ENCODE measurements at places on chromosomes 2 and 18.

GRCh38 chr2:111186933-111187332 is 66.2 kb downstream of the BCL2L11 start:
- DNase-seq, result no peak

GRCh38 chr2:220002251-220002650 is 374.8 kb downstream of the SLC4A3 start:
- no peak for DNase-seq

- no peak for DNase-seq
Observed at GRCh38 chr2:203972066-203972465, 35.5 kb downstream of the ICOS start.

- DNase-seq, result no peak
Observed at GRCh38 chr18:36762074-36762473, 66.7 kb downstream of the TPGS2 start.

DNA sequence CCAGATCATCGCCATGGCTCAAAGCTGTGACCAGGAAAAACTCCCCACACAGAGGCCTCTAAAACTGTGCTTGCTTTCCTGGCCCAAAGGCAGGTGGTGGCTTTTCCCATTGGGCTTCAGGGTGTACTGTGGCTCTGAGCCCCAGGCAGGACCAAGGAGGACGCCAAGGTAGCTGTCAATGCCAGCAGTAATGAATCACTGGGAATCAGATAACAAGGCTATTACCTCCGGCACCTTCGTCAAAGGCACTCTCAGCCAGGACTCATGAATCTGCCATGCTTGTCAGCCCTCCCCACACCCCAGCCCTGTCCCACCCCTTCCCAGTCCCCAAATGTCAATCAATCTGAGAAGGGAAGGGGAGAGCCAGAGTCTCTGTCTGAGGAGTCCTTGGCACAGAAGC is 27.9 kb upstream of the EN1 start:
- DNase-seq, result no peak

- DNase-seq, result no peak
Observed at GRCh38 chr18:8478968-8479370, 130.3 kb upstream of the RAB12 start.

DNA sequence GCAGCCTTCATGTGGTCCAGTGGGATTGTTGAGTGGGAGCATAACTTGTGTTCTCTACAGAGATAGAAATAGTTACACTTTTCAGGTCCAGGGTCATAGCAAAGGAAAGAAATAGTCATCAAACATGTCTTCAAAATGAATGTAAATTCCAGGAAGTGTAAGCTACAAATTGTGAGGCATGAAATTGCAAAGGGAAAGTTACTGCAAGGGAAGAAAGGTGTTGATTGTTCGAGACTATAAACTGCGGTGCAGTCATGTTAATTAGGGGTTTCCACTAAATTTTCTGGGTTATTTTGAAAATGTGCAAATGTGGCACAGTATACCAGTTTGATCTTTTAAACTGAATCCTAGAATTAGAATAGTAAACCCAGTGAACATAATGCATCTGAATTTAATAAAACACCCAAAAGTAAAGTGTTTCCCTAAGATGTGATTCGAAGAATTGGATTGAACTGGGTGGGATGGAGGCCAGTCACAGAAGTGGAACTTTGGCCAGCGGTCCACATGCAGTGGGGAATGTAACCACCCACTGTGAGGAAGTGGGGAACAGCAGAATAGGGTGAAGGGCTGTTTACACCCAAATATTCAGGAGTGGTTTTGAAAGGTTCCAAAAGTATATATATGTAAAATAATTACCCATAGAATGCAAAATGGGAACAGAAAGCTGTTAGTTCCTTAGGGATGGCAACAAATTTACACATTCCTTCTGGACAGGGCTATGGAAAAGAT is 126.5 kb upstream of the CCDC68 start:
- no peak for DNase-seq

DNA sequence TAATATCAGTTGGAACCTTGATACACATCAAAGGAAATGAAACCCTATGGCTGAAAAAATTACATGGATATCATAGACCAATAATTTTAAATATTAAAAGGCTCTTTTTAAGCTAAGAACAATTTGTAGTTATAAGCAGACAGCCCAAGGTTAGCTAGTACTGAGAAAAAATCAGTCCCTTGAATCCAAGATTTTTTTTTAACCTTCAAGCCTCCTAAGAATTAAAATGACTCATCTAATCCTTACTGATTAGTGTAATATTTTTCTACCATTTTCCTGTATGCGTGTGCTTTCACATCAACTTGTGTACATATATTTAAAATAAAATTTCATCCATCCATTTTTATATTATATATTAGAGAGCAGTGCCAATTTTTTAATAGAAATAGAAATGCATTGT is 1004.9 kb upstream of the ZEB2 start:
- no peak for DNase-seq

GRCh38 chr2:47869859-47870595 is 36.3 kb downstream of the FBXO11 start:
- DNase-seq, result no peak

GRCh38 chr2:71538241-71538640 is 84.9 kb downstream of the DYSF start:
- DNase-seq, result no peak

- no peak for DNase-seq
Observed at GRCh38 chr2:190583507-190584337, 49.2 kb upstream of the NEMP2 start.

- DNase-seq, result no peak
Observed at GRCh38 chr2:102072741-102073140, 69.8 kb upstream of the IL1R1 start.

GRCh38 chr2:41947701-41948396 is 100.0 kb upstream of the PKDCC start:
- no peak for DNase-seq

DNA sequence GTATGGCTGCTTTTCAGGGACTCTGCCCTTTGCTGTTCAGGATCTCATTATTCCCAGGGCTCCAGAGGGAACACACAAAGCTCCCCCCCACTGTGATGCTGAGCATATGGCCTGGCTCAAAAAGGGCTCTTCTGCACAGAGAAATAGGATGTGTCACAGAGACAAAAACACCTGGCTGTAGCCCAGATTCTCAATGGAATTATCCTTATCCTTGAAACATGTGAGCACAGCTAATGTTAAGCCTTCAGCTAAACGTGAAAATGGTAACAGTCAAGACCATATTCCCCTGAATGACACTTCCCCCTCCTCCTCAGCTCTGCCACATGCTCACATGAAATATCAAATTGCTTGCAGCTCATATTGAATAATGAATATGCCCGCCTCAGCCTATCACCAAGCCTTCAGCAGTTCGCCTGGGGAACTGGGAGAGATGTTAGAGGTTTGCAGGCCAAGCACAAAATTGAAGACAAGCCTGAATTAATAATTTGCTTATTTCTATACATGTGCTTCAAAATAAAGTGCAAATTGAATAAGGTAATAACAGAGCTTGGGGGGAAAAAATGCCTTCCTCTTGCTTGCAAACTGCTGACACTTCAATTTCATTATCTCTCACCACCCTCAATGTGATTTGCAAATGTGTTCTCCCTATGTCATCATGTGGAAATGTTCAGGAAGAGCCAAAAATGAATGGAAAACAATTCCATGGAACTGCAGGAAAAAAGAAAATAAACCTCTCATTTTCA is 181.0 kb upstream of the HNRNPA3 start:
- DNase-seq, result peak; percentile 84

DNA sequence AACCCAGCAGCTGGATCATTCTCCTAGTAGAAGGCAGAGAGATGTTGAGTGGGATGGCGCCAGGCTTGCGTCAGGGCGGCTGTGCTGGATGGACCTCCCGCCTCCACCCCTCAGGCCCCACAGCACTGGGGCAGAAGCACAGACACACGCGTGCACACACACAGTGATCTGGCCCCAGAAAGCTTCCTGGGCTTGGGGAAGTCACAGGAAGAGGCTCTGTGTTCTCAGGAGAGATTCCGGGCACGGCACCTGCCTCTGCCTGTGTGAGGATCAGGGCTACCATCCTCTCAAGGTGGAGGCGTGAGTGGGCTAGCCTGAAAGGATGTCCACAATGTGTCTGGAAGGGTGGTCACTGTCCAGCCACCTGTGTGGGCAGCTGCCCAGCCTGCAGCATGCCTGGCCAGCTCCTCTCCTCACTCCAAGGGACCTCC is 229.8 kb upstream of the HS6ST1 start:
- DNase-seq, result no peak

DNA sequence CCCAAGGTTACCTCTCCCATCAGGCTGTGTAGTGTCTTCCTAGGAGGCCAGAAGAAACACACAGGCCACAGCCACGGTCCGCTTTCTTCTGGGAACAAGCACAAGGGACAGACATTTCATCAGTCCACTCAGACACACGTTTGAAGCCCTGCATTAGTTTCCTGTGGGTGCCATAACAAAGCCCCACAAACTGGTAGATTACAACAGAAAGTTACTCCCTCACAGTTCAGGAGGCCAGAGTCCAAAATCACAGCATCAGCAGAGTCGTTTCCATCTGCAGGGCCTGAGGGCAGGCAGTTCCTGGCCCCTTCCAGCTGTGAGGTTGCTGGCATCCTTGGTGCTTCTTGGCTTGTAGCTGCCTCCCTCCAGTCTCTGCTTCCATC is 8.8 kb upstream of the PRLH start:
- DNase-seq, result no peak

DNA sequence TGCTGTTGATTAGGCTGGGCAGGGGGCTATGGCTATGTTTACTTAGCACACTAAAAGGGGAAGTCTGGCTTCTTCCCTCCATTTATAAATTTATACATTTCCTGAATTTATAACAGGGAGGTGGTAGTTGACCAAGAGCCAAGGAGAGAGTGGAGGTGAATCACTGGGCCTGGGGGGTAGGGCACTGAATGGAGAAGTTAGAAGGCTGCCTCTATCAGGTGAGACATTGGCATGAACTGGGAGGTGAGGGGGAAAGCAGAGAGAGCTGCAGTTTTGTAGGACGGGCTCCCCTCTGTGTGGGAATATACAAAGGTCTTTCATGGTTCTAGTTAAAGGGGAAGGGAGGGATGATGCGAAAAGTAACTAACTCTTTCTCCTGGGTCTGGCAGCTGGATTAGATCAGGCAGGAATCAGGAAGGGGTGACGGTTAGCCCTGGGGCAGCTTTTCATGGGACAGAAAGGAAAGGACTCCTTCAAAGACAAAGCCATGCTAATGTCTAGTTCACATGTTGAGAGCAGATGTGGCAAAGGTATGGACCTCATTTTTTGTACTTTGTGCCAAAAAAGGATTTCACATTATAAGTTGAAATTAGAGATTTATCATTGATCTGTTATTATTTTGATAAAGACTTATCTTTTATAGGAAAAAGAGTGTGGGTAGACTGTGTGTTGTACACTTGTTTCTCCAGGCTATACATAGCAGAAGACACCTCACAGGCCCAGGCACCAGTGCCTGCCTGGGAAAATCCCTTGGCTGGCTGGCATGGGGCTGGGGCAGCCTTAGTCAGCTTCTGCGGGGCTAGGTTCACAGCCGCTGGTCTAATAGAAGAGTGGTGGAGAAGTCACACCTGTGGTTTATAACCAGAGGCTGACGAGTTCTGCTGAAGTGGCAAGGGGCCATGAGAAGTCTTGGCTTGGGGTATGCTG is 158.7 kb downstream of the CLIP4 start:
- DNase-seq, result no peak

GRCh38 chr2:134389381-134389780 is 135.5 kb downstream of the MGAT5 start:
- DNase-seq, result no peak

DNA sequence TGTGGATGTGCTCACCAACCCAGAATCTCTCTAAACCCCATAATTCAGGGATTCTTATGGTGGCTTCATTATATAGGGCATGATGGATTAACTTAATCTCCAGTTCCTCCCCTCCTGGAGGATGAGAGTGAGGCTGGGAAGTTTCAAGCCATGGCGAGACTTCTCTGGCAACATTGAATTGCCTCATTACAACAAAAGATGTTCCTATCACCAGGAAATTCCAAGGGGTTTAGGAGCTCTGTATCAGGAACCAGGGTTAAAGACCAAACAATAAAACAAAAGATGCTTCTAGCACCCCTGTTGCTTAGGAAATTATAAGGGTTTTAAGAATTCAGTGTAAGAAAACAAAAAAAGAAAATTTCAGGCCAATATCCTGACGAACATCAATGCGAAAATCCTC is 100.1 kb downstream of the NAB1 start:
- DNase-seq, result no peak

DNA sequence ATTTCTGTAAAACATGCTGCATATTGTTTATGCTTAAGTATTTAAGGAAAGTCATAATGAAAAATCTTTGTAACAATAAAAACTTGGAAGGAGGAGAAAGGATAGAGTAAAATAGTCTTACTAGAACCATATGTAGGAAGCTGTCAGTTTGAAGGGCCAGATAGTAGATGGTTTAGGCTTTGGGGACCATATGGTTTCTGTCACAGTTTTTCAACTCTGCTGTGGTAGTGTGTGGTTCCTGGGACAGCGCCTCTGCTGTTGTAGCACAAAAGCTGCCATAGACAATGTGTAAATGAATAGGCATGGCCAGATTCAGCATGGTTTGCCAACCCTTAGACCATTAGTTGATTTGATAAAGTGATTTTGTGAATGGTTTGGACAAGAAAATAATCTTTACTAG is 75.5 kb downstream of the SLC39A10 start:
- no peak for DNase-seq

GRCh38 chr2:29066271-29066860 is 8.0 kb downstream of the PCARE start:
- DNase-seq, result no peak

DNA sequence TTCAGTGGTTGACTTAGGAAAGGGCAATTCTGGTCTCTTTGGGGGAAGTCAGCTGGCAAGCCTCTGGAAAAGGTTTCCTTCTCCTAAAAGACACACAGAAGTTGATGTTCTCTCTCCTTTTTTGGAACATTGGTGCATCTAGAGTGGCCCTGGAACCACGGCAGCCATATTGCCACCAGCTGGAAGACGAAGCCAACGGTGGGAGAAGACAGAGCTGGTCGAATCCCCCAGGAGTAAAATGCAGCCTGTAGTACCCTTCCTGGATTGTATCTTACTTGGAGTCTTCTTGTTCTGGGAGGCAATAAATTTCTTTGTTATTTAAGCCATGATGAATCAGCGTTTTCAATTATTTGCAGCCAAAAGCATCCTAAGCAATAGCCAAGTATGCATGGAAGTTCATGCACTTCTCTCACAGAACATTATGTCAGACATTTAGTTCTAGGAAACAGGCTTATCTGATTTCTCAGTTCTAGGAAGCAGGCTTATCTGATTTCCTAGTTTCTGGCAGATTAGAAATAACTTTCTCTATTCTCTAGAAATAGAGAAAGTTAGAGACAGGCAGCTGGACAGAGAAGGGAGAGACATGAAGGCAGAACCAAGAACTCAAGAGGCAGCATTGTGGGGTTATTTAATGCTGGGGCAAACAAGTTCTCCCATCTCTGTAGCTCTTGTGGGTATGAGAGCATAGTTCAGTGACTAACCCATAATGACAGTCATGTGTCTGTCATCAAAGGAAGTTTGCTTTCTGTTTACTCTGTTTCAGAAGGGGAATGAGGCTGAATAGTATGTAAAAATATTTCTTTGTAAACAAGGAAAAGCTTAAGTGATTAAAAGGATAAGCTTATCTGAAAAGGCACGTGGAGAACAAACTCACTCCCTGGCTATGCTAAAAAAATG is 40.5 kb upstream of the NABP1 start:
- no peak for DNase-seq

- no peak for DNase-seq
Observed at GRCh38 chr2:233811087-233811486, 33.0 kb downstream of the MROH2A start.

Measured in NCI-H1092 treated with DMSO at 0.1 percent for 48 hours (cell line).